Stimulated activated CD4-positive, alpha-beta T cell treated with anti-CD3 and anti-CD28 coated beads, Interleukin-4, amount 100 ng/mL, for 48 hours (primary cell): ENCODE measurements at places on chromosomes 13 and 19.

- DNase-seq = no peak
Measured at GRCh38 chr13:64917566-64917965, 2312.6 kb downstream of the PCDH9 start.

DNA sequence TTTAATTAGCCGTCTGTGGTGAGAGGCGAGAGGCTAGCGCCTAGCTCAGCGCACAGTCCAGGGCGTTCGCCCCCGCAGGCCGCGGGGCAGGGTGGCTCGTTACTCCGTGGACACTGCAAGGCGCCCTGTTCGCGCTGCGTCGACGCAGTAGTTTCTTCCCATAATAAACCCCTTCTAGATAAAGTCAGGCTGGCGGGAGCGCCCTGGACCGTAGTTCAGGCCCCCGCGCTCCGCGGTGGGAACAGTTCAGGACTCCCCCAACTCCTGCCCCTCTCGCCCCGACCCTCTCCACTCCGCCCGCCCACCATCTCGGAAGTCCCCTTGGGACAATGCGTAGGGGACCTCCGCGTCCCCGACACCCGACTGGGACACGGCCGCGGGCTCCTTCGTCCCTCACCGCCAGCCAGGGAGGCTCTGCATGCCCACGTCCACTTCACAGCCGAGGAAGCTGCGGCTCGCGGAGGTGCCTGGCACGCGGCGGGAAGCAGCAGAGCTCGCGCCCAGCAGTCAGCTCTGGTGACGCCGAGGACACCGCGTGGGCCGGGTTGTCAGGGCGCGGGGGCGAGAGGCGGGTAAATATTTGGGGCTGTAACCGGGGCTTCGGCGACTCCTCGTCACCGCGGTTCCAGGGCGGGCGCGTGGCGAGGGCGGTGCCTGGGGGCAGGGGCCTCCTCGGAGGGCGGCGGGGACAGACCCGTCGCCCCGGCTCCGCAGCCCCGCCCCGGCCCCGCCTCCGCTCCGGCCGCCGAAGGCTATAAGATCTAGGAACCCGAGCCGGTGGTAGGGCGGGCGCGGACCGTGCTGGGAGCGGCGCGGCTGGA lies at the start of gene RGCC:
RGCC (plus strand) TSS at position 783 of the 821 bp plus-strand sequence. CDS start 158 bp downstream, outside the sequence.
- peak; percentile 93 for DNase-seq

DNA sequence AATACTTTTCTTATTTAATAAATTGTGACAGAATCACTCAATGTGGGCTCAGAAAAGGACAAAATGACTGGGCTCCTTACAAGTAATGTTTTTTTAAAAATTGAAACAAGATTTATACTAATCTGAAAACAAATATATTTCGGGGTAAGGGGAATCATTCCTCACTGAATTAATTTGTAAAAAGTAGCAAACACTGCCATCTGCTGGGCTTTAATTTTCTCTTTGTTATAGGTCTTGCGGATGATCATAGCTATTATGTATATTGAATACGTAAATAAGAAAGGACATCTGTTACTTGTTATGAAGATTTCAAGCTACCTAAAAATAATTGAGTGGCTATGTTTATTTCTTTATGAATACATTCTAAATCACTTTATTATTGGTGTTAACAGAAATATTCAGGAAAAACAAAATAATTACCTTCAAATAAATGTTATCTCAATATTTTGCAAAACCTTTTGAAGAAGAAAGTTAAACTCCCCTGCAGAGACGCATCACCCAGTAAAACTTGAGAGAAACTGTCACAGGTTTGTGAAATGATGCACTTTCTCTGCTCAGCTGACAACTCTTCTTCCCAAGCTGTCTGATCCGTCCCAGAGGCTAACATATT lies 17.8 kb upstream of the ENOX1 start:
- DNase-seq = no peak

- no peak for DNase-seq
Measured at GRCh38 chr19:35170359-35171061, 16.0 kb downstream of the FXYD5 start.

DNA sequence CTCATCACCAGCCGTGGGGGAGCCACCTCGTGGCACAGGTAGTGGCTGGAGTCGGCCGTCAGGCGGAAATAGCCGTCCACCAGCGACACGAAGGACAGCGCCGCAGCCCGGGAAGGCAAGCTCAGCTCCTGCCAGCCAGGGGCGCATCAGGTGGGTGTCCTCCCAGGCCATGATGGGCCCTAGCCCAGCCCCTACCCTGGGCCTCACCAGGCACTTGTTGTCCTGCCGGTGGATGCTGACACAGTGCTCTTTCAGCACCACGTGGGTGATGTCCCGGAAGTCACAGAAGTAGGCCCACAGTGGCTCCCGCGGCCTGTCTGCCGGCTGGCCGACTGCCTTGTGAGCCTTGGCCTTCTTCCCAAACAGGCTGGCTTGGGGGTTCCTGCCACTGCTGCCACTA lies 15.7 kb downstream of the TYK2 start:
- no peak for DNase-seq
